ENCODE measurements at places on chromosomes 7 and 10.

DNA sequence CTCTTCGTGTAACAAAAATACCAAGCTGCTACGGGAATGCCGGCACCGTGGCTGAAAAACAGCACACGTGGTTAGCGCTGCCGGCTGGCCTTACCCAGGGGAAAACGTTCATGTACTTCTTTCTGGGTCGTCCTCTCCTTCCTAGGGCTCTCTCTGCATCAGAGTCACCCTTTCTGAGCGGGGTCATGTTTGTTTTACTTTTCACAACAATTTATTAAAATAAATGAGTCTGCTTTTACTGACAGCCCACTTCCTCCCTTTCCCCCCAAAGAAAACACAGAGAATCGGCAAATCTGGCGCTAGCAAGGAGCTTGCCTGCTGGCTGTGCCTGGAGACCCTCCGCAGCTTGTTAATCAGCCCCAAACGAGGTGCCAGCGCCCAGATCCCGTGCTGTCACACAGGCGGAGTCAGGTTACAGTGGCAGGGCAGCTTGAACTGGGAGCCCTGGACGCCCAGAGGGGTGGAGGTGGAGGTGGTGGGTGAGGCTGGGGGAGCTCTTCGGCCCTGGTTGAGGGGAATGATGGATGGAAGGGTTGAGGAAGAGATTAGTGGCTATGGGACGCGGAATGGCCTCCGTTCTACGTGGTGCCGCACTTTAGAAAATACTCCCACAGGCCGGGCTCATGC, 162.2 kb upstream of the TNS3 start:
- no peak for DNase-seq
- H3K4me3 ChIP-seq = no peak overlapping the region
- no peaks in the 10 kb centered on the region for H3K4me1 ChIP-seq
- H3K27me3 ChIP-seq = peaks cover 2% of the 10 kb centered on the region

DNA sequence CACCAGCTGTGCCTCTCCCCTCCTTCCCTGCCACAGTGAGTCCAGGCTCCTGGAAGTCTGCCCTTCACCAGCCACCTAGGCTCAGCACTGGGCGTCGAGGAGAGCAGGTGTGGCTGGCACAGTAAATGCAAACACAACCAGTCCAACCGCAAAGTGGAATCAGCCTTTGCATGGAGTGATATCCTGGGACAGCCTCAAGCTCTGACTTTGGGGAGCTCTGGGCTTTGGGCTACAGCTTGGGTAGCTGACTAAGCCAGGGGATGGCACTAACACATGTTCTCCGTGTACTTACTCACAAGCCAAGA, 312.4 kb downstream of the KCNMA1 start:
- DNase-seq = no peak
- H3K27ac ChIP-seq = no peak overlapping the region
- no peaks in the 10 kb centered on the region for H3K4me1 ChIP-seq
- H3K36me3 ChIP-seq = no peaks in the 10 kb centered on the region
- no peak overlapping the region for H3K4me3 ChIP-seq

DNA sequence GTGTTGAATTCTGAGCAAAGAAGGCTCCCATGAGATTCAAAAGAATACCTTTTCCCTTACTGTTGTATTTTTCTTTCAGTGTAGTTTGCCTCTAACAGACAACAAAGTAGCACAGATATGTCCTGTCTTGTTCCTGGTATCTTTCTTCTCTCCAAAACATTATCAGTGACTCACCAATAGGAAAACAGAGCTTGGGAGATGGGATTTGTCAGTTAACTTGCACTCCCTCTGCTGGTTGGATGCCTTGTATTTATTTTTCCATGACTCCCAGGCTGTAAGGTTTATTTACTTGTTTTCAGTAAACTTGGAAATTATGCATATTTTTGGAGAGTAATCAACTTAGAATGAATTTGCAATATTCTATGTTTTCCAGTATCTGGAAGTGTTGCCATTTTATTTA, 129.7 kb downstream of the SAMD9 start:
- H3K27me3 ChIP-seq = no peaks in the 10 kb centered on the region
- DNase-seq = no peak
- H3K36me3 ChIP-seq = no peaks in the 10 kb centered on the region
- no peak overlapping the region for H3K27ac ChIP-seq
- peaks cover 2% of the 10 kb centered on the region for H3K4me1 ChIP-seq

DNA sequence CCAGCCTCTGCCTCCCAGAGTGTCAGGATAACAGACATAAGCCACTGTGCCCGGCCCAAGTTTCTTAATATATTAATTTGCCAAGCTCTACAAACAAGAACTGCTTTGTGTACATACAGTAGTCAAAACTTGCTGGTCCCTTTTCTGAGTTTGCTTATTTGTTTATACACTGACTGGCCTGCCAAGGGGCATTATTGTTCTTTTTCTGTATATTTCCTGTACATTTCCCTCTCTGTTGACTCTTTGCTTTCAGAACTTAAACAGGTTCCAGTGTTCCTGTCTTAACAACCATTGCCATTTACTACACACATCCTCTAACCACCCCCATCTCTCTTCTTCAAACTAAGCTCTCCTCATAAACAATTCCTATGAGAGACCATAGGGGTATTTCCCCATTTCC, 61.5 kb upstream of the RPA3 start:
- H3K27me3 ChIP-seq = no peaks in the 10 kb centered on the region
- H3K36me3 ChIP-seq = no peaks in the 10 kb centered on the region
- no peak overlapping the region for H3K27ac ChIP-seq
- H3K4me3 ChIP-seq = no peak overlapping the region
- H3K4me1 ChIP-seq = peaks cover 12% of the 10 kb centered on the region

- no peak for DNase-seq
- no peak overlapping the region for H3K4me3 ChIP-seq
- no peak overlapping the region for H3K27ac ChIP-seq
- H3K27me3 ChIP-seq = no peaks in the 10 kb centered on the region
- no peaks in the 10 kb centered on the region for H3K36me3 ChIP-seq
These were observed 120.2 kb downstream of the TEX36 start for GRCh38 chr10:125562737-125563136.

- no peak overlapping the region for H3K4me3 ChIP-seq
- peaks cover 6% of the 10 kb centered on the region for H3K36me3 ChIP-seq
- H3K27me3 ChIP-seq = peaks cover 44% of the 10 kb centered on the region
- DNase-seq = no peak
- H3K4me1 ChIP-seq = peaks cover 1% of the 10 kb centered on the region
These were observed 255.5 kb upstream of the C7orf33 start for GRCh38 chr7:148334959-148335577.

DNA sequence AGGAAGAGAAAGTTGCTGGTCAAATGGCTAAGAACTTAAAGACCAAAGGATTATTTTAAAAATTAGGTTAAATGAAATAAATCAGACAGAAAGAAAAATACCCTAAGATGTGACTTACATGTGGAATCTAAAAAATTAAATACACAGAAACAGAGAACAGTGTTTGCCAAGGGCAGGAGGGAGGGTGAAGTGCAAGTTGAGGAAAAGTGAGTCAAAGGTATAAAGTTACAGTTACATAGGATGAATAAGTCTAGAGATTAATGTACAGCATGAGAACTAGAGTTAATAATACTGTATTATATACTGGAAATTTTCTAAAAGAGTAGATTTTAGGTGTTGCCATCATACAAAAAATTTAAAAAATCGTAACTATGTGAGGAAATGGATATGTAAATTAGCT, 146.3 kb downstream of the MDFIC start:
- no peak for DNase-seq
- no peak overlapping the region for H3K27ac ChIP-seq
- H3K27me3 ChIP-seq = peaks cover 1% of the 10 kb centered on the region
- H3K4me3 ChIP-seq = no peak overlapping the region

DNA sequence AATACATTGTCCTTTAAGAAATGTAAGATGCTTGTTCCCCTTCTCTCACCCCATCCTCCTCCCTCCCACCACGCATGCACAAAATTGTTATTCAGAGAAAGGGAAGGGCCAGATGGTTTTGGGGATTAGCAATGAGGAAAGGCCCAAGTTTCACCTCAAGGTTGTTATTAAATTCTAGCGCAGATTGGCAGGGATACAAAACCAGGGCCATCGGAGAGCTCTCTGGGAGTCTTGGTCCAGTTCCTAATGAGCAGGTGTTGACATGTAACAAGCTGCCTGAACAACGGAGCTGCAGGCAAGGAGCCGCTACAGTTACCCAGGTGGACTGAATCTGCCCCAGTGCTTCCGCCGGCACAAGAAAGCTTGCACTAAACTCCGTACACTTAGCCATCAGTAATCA, 9.7 kb upstream of the ANK3 start:
- no peaks in the 10 kb centered on the region for H3K36me3 ChIP-seq
- no peaks in the 10 kb centered on the region for H3K27me3 ChIP-seq
- no peak overlapping the region for H3K27ac ChIP-seq

DNA sequence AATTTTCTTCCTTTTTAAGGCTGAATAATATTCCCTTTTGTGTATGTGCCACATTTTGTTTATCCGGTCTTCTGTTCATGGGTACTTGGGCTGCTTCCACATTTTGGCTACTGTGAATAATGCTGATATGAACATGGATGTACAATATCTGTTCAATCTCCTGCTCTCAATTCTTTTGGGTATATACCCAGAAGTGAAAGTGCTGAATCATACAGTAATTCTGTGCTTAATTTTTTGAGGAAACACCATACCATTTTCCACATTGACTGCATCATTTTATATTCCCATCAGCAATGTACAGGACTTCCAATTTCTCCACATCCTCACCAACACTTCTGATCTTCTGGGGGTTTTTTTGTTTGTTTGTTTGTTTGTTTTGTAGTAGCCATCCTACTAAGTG, 135.0 kb upstream of the INHBA start:
- H3K27ac ChIP-seq = no peak overlapping the region
- H3K4me1 ChIP-seq = no peaks in the 10 kb centered on the region
- no peak overlapping the region for H3K4me3 ChIP-seq
- H3K27me3 ChIP-seq = peaks cover 2% of the 10 kb centered on the region

- peaks cover 96% of the 10 kb centered on the region for H3K4me1 ChIP-seq
- peaks cover 89% of the 10 kb centered on the region for H3K36me3 ChIP-seq
- no peaks in the 10 kb centered on the region for H3K27me3 ChIP-seq
These were observed 46.8 kb downstream of the IKZF1 start for GRCh38 chr7:50351267-50351666.

- no peak for DNase-seq
- H3K4me1 ChIP-seq = no peaks in the 10 kb centered on the region
- no peaks in the 10 kb centered on the region for H3K36me3 ChIP-seq
- no peaks in the 10 kb centered on the region for H3K27me3 ChIP-seq
These were observed 26.8 kb downstream of the CALCR start for GRCh38 chr7:93547716-93548115.

GRCh38 chr7:134395604-134396003, 63.3 kb downstream of the AKR1B1 start:
- H3K27me3 ChIP-seq = peaks cover 9% of the 10 kb centered on the region
- no peak overlapping the region for H3K4me3 ChIP-seq
- no peaks in the 10 kb centered on the region for H3K36me3 ChIP-seq
- no peak for DNase-seq
- no peak overlapping the region for H3K27ac ChIP-seq

- DNase-seq = no peak
- H3K36me3 ChIP-seq = no peaks in the 10 kb centered on the region
- no peak overlapping the region for H3K27ac ChIP-seq
- peaks cover 2% of the 10 kb centered on the region for H3K27me3 ChIP-seq
- H3K4me3 ChIP-seq = no peak overlapping the region
- H3K4me1 ChIP-seq = peaks cover 3% of the 10 kb centered on the region
These were observed 11.5 kb downstream of the LIPJ start for GRCh38 chr10:88598055-88598454.

DNA sequence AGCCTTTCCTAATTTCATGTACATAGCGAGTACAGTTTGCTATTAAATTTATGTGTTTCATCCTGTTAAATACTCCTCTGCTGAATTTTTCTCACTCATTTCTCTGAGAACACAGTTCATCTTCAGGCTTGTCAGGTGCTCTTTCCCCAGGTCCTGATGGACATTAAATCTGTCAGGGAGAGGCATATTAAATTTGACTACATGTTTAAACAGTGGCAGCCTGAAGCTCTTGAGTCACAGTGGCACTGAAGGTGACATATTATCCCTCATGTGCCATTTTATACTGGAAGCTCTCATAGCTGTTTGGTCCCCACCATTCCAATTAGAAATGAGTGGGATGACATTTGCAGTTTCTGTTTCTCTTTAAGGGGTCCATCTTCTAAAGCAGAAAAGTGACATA, 1089.6 kb upstream of the SORCS1 start:
- H3K27ac ChIP-seq = no peak overlapping the region
- H3K27me3 ChIP-seq = no peaks in the 10 kb centered on the region
- no peak overlapping the region for H3K4me3 ChIP-seq
- no peak for DNase-seq
- no peaks in the 10 kb centered on the region for H3K4me1 ChIP-seq
- no peaks in the 10 kb centered on the region for H3K36me3 ChIP-seq

DNA sequence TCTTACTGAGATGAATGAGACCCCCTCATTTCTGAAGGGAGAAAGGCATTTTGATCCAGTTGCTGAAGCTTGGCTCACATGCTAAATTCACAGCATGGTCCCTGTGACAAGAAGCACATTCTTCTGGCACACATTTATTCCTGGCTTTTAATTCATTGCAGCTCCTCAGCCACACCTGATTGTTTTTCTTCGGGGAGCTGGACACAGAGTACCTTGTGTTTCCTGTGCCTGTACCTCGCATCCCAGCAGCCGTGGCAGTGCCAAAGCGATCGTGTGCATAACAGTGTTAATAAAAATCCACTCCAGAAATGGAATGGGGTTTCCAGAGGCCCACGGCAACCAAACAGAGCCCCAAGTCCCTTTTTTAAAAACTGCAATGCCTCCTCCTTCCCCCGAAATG, 615.3 kb upstream of the MGMT start:
- H3K27ac ChIP-seq = no peak overlapping the region
- H3K36me3 ChIP-seq = no peaks in the 10 kb centered on the region

DNA sequence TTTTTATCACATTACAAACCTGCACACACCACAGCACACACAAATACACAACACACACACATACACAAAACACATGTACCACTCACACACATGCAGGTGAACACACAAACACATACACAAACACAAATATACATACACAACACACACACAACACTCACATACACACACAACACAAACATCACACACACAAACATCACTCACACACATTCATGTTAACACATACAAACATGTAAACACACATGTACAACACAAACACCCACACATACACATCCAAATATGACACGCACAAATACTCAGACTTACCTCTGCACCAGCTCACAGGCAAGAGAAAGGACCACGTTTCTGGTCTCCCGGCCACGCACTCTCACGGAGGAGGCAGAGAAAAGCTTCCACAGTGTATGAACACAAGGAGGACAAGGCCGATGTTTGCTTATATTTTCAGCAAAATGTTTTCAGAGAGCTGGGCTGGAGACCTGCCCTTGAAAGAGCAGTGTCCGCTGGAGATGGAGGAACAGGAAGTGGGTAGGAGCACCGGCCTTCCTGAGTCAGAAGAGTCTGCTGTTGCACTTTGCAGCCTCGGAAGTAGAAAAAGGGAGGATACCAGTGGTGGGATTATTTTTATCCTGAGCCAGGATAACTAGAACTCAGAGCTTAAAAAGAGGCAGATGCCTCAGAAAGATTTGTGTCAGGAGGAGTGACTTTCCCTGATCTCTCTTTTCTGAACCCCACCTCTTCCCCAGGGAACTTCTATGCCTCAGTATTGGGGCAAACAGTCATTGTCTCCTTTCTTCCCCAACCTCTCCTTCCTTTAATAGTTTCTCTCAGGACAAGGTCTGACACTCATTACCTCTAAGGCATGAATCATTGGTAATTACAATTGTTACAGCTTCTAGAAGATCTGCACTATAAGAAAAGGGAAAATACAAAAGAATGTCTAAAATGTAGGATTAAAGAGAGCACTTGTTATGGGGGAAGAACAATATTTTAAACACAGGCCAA, at the start of gene GIMAP6:
TSS of gene GIMAP6 (minus strand) at position 520 of the 999 bp plus-strand sequence. CDS start 2,243 bp downstream, outside the sequence.
- peak; percentile 57 for DNase-seq
- peaks cover 83% of the 10 kb centered on the region for H3K36me3 ChIP-seq
- peak within 1 kb of the TSS; percentile 88 for H3K4me3 ChIP-seq

All from activated CD4-positive, alpha-beta T cell treated with anti-CD3 and anti-CD28 coated beads, Interleukin-2, amount 10 ng/mL, durations not matched to agents 7 days and 5 days (primary cell).